ENCODE measurements at places on chromosomes 4 and X.

DNA sequence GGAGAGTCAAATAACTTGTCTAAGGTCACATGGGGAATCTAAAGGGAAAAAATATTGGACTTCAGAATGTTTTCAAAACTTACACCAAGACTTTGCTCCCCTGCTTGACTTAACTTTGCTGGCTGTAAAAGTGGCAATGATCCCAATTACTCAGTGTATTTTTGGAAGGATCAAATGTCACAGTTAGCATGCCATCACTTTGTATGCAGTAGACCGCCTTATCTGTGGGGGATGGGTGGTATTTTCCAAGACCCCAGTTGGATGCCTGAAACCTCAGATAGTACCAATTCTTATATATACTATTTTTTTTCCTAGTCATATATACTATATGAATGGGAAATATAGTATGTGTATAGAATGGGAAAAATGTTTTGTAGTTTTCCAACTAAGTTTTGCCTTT is 53.4 kb downstream of the COL4A6 start:
- DNase-seq: no peak

DNA sequence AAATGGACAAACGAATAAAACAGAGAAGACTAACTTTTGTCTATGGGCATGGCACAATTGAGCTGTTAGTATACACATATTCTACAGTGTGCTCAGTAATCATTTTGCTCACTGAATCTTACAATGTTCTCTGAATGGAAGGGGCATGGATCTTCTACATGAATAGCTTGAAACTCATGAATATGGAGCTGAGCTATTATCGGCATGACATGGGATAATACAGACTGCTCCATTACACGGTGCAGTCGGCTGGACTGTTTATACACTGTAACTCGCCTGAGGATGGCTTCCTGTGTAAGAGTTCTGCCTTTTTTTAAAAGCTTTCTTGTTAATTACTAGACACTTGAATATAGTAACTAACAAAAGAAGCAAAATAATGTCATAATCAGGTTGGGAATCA is 368.5 kb upstream of the MAD2L1 start:
- no peak for DNase-seq

DNA sequence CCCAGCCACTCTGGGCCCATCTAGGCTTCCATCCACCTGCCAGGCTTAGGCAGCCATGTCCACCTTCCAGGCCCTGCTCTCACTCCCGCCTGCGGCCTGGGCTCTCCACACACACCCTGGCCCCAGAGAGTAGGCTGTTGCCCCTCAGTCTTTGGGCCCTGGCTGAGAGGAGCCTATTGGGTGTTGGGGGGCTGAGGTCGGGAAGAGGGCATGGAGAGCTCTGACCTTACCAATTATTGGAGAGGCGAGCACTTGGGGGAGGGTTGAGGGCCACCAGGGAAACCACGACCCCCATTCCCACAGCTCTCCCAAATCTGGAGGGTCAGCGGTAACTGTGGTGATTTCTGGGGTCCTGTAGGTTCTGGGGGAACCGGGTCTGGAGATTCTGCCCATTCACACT is 38.2 kb downstream of the HTRA3 start:
- no peak for DNase-seq

DNA sequence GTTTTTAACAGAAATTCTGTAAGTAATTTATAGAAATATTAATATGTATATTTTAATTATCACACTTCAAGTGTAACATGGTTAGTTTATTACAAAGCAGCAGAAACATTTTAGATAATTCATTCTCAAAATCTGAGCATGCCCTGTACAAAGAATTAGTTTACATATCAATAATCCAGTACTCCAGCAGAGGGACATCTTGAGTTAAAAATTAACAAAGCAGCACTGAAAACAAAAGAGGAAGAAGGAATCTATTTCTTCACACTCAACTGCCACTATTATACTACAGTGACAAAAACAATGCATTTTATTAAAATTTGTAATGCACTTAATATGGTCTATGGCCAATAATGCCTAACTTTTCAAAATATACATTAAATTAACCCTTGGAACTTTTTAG is 179.1 kb upstream of the KLHL4 start:
- DNase-seq: no peak

DNA sequence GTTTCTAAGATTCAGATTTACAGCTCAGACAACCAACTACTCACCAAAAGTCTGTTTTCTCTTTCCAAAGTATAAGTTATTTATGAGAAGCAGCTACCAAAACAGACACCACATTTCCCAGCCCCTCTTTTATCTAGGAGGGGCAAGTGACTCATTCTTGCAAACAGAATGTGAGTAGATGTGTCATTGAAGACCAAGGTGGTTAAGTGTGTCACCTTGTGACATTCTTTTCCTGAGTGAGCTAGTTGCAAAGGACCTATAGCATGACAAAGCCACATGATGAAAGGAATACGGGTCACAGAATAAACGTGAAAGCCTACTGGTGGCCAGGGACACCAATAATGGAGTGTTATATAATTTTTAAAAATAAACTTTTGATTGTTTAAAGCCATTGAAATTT is 50.0 kb downstream of the SLC7A11 start:
- no peak for DNase-seq

DNA sequence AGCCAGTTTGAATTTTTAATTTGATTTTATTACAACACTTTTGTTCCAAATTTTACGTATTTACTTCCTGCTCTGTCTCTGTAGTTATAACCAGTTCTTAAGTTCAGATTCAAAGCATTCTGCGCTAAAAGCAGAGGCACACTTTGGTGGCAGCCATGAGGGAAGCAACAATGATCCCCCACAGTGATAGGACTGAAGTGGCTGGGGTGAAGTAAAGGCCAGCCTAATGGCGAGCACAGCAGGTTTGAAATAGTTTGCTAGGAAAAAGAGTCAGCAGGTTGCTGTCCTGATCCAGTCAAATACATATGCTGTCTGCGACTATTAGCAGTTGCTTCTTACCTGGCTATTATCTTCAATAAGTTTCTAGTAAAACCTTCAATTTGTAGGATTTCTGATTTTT is 176.3 kb downstream of the RPA4 start:
- DNase-seq: no peak

GRCh38 chrX:105758754-105759153 is 63.6 kb upstream of the NRK start:
- no peak for DNase-seq

GRCh38 chrX:53318766-53319353 is 37.5 kb upstream of the IQSEC2 start:
- no peak for DNase-seq
